Gastroesophageal sphincter (tissue), 4 donors: ENCODE measurements at places on chromosomes 7 and 10.

DNA sequence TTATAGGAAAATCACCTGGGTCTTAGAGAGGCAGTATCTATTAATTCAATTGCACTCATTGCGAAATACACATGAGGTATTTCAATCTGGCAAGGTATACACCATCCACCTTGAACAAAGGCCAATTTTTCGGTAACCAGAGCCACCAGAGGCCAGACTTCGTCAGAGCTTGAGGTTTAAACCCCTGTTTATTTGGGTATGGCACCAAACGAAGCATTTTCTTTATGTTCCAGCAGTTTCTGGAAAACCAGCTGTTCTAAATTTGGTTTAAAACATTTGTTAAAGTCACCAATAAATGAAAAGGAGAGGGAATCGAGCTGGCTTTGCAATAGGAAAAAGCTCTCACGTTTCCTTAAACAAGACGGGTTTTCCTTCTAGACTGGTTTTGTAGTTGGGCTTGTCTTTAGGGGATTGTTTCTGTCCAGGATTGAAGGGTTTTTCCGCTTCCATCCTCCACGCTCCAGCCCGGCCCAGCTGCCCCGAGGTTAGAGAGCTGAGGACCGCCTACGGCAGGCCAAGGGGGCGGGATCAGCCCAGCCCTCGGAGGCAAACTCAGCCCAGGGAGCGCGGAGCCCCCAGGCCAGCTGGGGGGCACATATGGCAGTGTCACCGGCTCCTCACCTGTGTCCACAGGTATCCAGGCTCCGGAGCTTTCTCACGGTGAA lies 539.4 kb upstream of the MGMT start:
- ATAC-seq, result peak; percentile 56

GRCh38 chr10:5999440-6000165 lies 22.3 kb upstream of the IL15RA start:
- no peak for ATAC-seq

DNA sequence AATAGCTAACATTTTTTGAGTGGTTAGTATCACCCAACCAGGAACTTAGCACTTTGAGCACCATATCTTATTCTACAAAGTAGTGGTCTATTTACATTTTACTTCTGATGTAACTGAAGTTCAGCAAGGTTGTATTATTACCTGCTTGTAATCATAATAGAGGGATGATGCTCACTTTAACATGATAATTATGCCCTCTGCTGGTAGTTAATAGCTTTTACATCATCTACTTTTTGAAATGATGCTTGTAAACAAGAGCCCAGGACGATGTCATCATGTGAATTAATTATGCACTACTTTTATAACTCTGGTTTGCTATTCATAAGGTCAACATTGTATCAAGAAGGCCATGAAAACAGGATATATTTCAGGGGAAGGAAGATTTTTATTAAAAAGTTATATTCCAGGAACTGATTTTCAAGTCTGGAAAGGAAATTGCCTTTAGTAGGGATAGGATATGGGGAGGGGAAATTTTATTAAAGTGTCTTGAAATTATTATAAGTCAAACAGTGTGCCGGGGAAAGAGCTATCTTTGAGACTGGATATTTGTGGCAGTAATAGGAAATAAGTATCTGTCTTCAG lies 80.3 kb upstream of the SCIN start:
- ATAC-seq, result no peak

DNA sequence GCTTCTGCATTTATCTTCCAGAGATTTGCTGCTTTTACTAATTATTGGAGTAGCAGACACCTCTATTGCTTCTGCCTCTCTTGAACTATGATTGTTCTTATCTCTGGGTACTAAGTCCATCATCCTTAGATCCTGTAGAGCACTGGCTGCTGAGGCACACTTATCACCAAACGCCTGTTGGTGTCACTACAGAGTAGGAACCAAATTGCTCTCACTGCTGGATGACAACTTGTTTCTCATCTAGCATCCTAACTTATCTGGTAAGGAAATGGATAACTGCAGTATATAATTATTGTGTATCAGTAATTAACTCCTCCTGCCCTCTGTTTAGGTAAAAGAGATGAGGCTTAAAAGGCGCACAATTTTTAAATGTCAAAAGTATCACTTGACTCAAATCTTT lies 1059.4 kb downstream of the NRG3 start:
- no peak for ATAC-seq

DNA sequence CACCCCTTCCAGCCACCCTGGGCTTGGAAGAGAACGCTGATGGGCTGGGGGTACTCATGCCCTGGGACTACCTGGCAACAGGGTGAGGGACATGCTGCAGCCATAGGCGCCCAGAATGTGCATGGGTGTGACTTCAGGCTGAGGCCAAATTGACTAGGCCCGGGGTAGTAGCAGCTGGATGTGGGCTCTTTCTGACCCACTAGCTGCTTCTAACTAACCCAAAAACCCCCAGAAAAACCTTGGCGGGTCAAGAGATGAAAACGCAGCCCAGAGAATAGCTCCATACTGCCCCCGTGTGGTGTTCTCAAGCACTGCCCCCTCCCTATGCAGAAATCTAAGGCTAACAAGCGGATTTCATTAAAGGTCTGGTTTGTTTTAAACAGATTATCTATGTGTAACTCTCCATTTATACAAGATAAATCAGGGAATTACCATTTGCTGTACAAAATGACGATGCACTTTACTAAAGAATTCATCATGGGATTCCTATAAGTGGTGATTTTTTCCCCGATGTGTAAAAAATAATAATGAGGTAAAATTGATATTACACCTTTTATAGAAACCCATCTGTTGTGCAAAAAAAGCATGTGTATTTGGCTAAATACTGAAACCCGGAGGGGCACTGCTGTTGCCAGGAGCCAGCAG lies 4.2 kb downstream of the SMARCD3 start:
- ATAC-seq, result no peak

DNA sequence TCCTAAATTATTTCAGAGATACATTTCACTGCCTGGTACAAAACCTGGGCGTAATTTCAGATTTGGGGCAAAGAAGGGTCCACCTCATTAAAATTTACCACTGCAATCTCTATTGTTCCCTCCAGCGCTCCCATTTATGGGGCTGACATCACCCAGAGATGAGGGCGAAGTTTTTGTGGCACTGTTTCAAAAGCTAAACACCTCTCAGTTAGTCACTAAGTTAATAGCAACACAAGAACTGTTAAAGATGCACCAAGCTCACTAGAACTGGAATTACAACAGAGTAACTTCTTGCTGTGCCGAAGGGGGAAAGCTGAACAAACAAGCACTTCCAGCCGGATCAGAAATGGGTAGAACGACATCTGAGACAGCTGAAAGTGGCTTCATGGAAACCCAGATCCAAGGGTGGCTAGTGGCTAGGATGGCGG lies 179.4 kb downstream of the GATA3 start:
- ATAC-seq, result no peak

GRCh38 chr7:89401690-89402089 lies 606.2 kb upstream of the TEX47 start:
- ATAC-seq, result no peak

- no peak for ATAC-seq
Observed at GRCh38 chr10:24174014-24174413, 34.9 kb upstream of the KIAA1217 start.

GRCh38 chr10:25631471-25631870 lies 302.6 kb upstream of the MYO3A start:
- no peak for ATAC-seq

GRCh38 chr7:155003092-155003375 lies at the start of gene PAXIP1:
PAXIP1 (minus strand) TSS chr7:155003124; CDS start chr7:155002929, 195 bp downstream.
- peak; percentile 79 for ATAC-seq

GRCh38 chr7:101717628-101718357 lies 88.7 kb upstream of the MYL10 start:
- ATAC-seq, result peak; percentile 83

DNA sequence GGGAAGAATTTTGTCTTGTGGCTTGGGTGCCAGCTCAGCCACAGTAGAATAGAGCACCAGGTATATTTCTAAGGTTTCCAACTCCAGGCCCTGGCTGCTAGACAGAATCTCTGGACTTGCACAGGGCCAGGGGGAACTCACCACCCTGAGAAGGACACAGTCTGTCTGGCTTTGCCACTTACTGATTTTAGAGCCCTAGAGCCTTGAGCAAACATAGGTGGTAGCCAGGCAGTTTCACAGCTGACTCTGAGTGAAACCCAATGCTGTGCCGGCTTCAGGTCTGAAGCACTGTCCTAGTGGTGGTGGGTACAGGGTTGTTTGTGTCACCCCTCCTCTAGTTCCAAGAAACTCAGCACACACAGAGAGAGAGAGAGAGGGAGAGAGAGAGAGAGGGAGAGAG lies 81.6 kb downstream of the TES start:
- ATAC-seq, result no peak

DNA sequence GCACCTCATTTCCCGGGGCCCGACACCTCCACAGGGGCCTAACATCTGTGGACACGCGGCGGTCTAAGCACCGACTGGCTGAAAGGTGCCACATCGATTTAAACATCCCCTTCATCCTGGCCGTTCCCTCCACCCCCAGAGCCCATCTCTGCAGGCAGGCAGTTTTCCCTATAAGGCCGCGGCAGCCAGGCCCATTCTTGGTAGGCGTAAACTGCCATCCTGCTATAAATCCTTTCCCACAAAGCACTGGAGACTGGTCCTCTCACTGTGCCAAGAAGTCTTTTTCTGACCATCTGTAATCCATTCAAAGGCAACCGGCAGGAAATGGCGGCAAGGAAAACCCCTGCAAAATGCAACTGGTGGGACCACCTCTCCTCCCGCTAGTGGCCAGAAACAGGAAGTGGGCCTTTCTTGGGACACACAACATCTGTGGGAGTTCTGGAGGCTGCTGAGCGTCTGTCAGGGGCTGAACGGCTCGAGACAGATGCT lies 22.4 kb downstream of the ATXN7L1 start:
- ATAC-seq, result peak; percentile 38

GRCh38 chr10:91684841-91685240 lies 52.0 kb upstream of the PPP1R3C start:
- ATAC-seq, result no peak
